Cardiac fibroblast (primary cell): ENCODE measurements at places on chromosomes 1 and 21.

DNA sequence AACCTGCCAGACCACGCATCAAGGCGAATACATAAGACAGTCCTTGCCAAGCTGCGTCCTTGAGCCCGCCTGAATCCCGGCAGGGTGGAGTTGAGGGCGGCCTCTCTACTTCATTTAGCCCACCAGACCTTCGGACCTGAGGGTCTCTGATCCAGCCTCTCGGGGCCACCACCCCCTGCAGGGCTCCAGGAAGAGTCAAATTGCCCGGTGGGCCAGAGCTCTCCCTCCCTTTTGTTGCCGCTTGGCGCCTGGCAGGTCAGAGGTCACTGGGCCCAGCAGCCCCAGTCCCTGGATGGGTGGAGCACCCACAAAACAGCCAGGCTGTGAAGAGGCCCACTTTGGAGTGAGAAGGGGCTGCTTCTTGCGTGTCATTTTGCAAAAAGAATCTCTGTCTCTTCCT lies 9.0 kb downstream of the GNG4 start:
- no peak for DNase-seq

- peak; percentile 23 for DNase-seq
These were observed 163.2 kb upstream of the NBPF11 start for GRCh38 chr1:148315071-148315811.

DNA sequence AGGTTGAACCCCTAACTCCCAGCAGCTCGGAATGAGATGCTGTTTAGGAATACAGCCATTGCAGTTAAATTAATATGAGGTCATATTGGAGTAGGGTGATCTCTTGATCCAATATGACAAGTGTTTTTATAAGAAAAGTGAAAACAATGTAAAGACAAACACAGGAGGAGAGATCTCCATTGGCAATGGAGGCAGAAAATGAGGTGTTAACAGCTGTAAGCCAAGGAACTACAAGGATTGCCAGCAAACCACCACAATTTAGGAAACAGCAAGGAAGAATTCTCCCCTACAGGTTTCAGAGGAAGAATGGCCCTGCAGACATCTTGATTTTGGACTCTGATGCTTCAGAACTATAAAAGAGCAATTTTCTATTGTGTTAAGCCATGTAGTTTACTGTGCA lies 774.3 kb downstream of the MRPL39 start:
- no peak for DNase-seq

- DNase-seq, result no peak
These were observed 911 bp downstream of the LMO4 start for GRCh38 chr1:87329526-87330056.

- DNase-seq, result no peak
These were observed 93.3 kb downstream of the IGSF21 start for GRCh38 chr1:18200918-18201317.

DNA sequence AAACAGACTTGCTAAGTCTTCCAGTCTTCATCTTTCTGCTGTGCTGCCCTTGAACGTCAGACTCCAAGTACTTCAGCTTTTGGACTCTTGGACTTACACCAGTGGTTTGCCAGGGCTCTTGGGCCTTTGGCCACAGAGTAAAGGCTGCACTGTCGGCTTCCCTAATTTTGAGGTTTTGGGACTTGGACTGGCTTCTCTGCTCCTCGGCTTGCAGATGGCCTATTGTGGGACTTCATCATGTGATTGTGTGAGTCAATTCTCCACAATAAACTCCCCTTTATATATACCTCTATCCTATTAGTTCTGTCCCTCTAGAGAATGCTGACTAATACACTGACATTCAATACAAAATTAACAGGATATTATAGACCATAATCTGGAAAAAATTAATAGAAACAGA lies 628.1 kb downstream of the PLPP3 start:
- no peak for DNase-seq

DNA sequence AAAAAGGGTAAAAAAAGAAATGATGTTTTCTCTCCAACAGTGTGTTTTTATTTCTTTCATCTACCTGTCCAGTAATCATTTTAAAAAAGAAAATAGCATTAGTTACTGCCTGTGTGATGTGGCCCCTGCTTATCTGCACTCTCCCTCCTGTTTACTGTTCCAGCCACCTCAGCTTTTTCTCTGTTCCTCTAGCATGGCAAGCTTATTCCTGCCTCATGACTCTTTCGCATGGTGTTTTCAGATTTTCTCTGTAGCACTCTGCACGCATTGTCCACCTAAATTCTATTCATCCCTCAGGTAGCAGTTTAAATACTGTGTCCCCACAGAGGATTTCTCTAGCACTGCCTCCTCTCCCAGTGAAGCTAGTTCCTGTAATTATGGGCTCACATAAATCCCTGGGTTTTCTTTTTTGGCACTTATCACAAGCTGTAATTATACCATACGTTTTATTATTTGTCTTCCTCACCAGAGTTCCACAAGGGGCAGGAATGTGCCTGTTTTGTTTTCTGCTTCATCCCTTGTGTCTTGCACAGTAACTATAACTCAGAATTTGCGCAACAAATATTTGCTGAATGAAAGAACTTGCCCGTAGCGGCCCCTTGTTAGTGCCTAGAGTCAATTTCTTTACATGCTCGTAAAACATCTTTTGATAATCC lies 51.4 kb upstream of the LRIG2 start:
- peak; percentile 48 for DNase-seq

DNA sequence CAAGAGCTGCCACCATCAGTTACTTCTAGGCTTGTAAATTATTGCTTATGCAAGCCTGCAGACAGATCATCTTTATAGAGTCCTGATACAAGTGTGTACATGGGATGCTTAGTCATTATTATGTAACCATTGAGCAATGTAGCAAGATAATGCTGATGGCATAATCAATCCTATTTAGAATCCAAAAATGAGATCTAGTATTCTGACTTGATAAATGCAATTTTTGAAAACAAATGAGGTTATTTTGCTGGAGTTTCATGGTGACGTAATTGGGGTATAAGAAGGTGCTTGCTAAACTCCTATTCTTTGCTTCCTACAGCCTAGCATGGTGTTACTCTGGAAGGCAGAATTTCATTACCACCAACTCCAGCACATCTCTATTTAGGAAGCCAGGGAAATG lies 801.7 kb upstream of the PRMT6 start:
- no peak for DNase-seq

DNA sequence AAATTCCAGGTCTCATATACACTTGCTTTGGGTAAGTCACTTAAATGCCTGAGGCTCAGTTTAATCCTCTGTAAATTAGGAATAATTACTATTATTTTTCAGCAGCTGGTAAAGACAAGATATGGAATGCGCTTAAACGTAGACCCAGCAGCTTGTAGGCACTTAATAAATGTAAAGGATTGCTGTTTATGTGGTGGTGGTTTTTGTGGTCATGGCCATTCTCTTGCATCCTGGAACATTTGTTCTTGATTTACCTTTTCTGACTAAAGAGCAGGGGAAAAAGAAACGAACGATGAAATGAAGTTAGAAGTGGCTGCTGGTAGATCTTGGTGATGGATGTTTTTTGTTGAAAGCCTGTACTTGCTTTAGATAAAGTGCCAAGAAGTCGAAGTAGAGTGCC lies 195.0 kb upstream of the FOXD3 start:
- DNase-seq, result no peak

DNA sequence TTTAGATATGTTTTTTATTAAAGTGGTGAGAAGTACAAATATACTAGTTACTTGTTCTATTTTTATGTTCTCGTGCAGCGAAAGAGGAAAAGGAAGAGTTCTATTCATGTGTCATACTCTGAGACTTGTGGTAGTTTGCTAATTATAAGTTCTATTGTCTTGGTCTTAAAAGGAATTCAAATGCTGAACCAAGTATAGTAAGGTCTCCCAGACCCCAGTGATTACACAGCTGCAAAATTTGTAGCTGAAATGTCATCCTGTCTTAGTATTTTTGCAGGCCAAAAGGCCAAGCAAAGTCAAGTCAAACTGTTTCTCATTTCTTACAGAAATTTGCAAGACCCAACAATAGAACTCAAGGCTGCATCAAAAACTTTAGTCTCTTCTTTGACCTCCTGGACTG lies 268.7 kb downstream of the CHRM3 start:
- no peak for DNase-seq

- DNase-seq, result no peak
These were observed 139.6 kb downstream of the PLPP3 start for GRCh38 chr1:56439610-56440264.

DNA sequence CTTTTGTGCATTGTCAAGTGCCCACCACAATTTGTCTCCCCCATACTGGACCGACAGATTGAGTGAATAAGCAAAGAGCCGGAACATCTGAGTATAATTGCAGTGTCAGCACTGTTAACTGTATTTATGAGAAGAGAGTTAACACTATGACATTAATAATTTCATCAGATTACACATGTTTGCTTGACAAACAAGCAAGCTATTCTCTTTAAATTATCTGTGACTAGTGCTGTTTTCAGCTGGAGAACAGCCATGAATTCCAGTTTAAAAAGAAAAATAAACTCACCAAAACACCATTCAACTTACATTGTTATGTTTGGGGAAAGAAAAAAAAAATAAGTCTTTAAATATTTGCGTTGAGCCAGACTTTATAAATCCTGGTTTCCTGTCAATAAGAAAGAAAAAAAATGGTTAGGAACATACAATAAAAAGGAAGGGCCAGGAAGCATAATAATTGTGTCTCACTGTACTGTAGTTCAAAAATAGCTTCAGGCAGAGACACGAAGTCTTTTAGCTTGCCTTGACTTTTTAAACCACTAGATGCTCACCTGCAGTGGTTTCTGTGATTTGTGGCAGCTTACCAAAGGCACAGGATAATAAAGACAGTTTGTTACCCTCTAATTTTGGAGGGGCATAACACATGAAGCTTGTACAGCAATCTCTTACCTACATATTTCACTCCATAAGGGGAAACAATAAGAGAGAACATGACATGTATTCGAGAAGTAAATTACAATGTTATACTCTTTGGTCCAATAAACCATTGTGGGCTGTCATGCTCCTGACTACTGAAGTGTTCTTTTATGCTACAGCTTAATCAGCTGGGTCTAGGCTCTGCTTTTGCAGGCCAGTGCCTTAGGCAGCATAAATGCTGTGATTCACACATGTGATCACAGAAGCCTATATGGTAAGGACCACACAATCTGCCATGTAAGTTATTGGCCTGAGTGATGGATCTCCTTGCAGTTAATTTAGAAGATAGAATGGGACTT lies 302.0 kb upstream of the ADGRL2 start:
- DNase-seq, result no peak

DNA sequence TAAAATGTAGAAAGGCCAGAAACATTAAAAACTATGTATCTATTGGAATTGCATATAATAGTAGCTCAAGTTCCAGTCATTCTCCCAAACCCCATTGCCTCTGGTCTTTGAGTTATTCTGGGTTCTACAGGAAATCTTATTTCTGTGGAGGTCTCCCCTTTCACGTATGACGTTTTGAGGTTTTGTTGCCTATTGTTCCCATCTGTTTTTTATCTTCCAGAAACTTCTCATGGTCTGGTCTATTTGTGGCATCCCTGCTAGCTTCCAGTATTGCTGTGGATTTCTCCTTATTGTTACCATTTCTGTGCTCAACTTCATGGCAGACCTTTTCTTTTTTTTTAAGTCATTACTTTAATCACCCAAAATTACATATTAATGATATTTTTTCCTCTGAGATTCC lies 43.3 kb downstream of the DTL start:
- no peak for DNase-seq

DNA sequence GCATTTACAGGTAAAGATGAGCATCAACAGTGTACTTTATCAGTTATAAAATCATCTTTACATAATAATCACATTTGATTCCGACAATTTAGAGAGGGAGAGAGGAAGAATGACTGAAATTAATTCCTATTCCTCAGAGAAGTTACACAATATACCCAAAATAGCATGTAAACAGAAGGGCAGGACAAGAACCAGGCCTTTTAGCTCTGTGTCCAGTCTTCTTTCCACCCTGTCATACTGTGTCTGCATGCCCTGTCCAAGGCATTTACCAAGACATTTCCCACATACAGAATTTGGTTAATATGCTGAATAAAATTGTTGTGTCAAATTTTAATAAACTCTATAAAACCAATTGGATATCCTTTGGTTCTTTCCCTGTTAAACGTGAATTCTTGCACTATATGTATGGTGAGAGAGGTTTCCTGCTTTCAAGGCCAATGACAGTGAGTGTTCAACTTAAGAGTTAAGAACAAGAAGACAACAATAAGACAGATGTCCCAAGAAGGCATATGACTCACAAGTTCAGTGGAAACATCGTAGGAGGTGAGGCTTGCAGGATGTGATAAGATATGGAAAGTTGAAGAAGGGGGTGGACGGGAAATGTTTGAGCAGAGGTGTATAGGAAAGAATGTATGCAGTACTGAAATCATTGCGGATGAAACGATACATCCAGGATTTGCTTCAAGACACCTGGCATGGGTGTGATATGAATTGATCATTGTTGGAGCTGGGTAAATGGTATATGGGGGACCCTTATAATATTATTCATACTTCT lies 20.8 kb downstream of the LRRC8B start:
- peak; percentile 60 for DNase-seq
